Sigmoid colon (tissue), 7 donors: ENCODE measurements at places on chromosomes 3 and 15. TPM values are rescaled to one million over a fixed set of nuclear protein-coding genes. Genes with fewer than 3 reads are reported as not detected.

GRCh38 chr3:178075344-178075743 lies 460.9 kb upstream of the KCNMB2 start:
- H3K27me3 ChIP-seq: no peaks in the 10 kb centered on the region
- H3K36me3 ChIP-seq: no peaks in the 10 kb centered on the region
- peaks cover 37% of the 10 kb centered on the region for H3K4me1 ChIP-seq
- H3K4me3 ChIP-seq: no peak overlapping the region
- no peak for DNase-seq

GRCh38 chr15:72992841-72993252 lies 59.4 kb upstream of the NEO1 start:
- H3K36me3 ChIP-seq: no peaks in the 10 kb centered on the region
- peak overlapping the region; percentile 63 for H3K27ac ChIP-seq
- H3K27me3 ChIP-seq: no peaks in the 10 kb centered on the region
- peaks cover 13% of the 10 kb centered on the region for H3K4me1 ChIP-seq
- no peak for DNase-seq

GRCh38 chr15:70825841-70826240 lies 28.1 kb downstream of the LARP6 start:
- no peak for DNase-seq
- H3K27me3 ChIP-seq: no peaks in the 10 kb centered on the region
- H3K36me3 ChIP-seq: no peaks in the 10 kb centered on the region

Gene SLC30A4
- total RNA-seq: 9.2 TPM

Gene RABL3
- total RNA-seq: 12.4 TPM

Gene PLSCR4
- total RNA-seq: 67.4 TPM

Gene ROBO2
- total RNA-seq: 0.33 TPM

Gene ROPN1
- total RNA-seq: not detected

GRCh38 chr15:57305009-57305408 lies 71.3 kb upstream of the CGNL1 start:
- H3K36me3 ChIP-seq: no peaks in the 10 kb centered on the region
- H3K27me3 ChIP-seq: no peaks in the 10 kb centered on the region
- no peak overlapping the region for H3K27ac ChIP-seq
- DNase-seq: peak; percentile 4
- H3K4me3 ChIP-seq: no peak overlapping the region

Gene AGBL1
- total RNA-seq: 0.16 TPM

Gene HIGD2B
- not detected for total RNA-seq

DNA sequence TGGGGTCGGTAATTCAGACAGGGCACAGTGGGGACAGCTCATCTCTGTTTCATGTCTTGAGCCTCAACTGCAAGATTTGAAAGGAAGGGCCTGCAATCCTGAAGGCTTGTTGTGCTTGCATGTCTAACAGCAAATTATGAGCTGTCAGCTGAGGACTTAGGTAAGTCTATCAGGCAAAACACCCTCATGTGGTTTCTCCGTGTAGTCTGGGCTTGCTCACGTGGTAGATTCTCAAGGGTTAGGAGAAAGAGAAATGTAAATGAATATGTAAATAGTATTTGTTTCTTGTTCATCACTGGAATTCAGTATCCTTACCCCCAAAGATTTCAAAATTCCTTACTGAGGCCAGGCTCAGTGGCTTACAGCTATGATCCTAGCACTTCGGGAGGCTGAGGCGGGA lies 30.1 kb upstream of the HYKK start:
- no peak for DNase-seq
- no peak overlapping the region for H3K4me3 ChIP-seq
- H3K27ac ChIP-seq: no peak overlapping the region
- H3K36me3 ChIP-seq: peaks cover 48% of the 10 kb centered on the region
- H3K27me3 ChIP-seq: no peaks in the 10 kb centered on the region

Gene ECE2
- total RNA-seq: 2.3 TPM

Gene TNNC1
- not detected for total RNA-seq

DNA sequence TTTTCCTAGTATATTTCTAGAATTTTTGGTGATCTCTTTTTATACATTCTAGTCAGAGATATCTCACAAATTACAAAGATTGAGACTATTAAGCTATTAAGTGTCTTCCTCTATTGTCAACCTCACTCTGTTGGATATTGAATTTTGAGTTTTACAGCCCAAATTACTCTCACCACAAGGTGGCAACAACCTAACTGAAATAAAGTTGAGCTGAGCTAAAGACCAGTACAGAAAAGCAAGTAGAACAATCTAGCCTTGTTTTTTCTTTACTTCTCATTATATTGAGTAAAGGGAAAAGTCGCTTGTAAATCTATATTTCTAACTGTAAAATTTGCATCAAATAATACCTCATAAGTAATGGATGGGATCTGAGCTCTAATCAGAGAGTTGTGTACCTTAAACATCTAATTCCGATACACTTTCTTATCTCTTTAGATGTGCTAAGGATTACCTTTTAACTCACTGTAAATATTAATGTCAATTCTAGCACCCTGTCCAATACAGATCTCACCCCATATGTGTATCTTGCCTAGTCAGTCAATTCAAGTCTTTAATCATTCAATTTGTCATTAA lies 13.6 kb upstream of the COMMD2 start:
- no peaks in the 10 kb centered on the region for H3K36me3 ChIP-seq
- no peak overlapping the region for H3K27ac ChIP-seq
- no peaks in the 10 kb centered on the region for H3K4me1 ChIP-seq
- DNase-seq: no peak
- no peaks in the 10 kb centered on the region for H3K27me3 ChIP-seq

- DNase-seq: peak; percentile 99
- H3K36me3 ChIP-seq: no peaks in the 10 kb centered on the region
- peak within 1 kb of the TSS; percentile 96 for H3K27ac ChIP-seq
- H3K4me1 ChIP-seq: peaks cover 37% of the 10 kb centered on the region
- peak within 1 kb of the TSS; percentile 89 for H3K4me3 ChIP-seq
- H3K27me3 ChIP-seq: no peaks in the 10 kb centered on the region
These were observed at the start of gene NPTN for GRCh38 chr15:73633111-73633990. NPTN (minus strand) TSS chr15:73633389; CDS start chr15:73633215, 174 bp downstream.

DNA sequence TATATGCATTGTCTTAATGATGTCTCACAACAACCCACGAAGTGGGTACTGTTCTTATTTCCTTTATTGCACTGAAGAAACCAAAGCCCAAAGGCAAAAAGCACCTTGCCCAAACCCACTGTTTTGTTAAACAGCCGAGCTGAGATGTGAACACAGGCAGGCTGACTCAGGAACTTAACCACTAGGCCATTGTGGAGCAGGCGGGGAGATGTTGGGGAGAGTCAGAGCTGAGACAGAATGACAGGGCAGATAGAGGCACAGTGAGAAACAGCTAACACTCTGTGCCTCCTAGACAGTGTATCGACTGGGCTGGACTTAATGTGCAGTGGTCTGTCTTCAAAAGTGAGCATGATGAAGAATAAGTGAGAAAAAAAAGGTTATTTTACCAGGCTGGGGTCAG lies 56.5 kb downstream of the RPLP1 start:
- H3K36me3 ChIP-seq: no peaks in the 10 kb centered on the region
- no peak overlapping the region for H3K27ac ChIP-seq
- DNase-seq: no peak
- no peaks in the 10 kb centered on the region for H3K27me3 ChIP-seq
- H3K4me1 ChIP-seq: no peaks in the 10 kb centered on the region

GRCh38 chr3:148955544-148956346 lies 35.6 kb upstream of the GYG1 start:
- DNase-seq: peak; percentile 90
- H3K36me3 ChIP-seq: no peaks in the 10 kb centered on the region
- peak overlapping the region; percentile 79 for H3K27ac ChIP-seq
- no peaks in the 10 kb centered on the region for H3K27me3 ChIP-seq

Gene PODXL2
- 2.0 TPM for total RNA-seq

GRCh38 chr15:83732770-83733169 lies 78.8 kb downstream of the ADAMTSL3 start:
- H3K4me1 ChIP-seq: no peaks in the 10 kb centered on the region
- H3K4me3 ChIP-seq: no peak overlapping the region
- no peaks in the 10 kb centered on the region for H3K27me3 ChIP-seq
- DNase-seq: no peak
- H3K27ac ChIP-seq: no peak overlapping the region
- no peaks in the 10 kb centered on the region for H3K36me3 ChIP-seq

DNA sequence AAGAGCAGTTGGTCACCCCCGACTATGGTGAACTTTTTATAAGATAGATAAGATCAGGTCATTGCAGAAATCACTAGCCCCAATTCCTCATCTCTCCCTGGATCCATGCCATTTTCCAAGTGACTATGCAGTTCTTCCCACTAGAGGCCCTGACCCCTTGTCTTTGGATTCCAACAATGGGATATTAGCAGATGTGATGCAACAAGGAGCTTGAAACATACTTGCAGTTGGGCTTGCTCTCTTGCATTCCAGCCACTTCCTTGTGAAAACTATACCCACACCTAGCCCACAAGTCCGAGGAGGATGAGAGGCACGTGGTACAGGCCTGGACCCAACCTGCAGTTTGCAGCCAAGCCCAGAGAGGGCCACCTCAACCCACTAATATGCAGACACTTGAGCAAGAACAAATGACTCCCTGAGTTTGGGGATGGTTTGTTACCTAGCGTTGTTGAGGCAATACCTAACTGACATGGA lies 60.6 kb downstream of the SUCLG2 start:
- no peak for DNase-seq
- no peaks in the 10 kb centered on the region for H3K27me3 ChIP-seq
- H3K27ac ChIP-seq: no peak overlapping the region
- no peaks in the 10 kb centered on the region for H3K4me1 ChIP-seq
- no peak overlapping the region for H3K4me3 ChIP-seq

Gene PAK2
- 35.5 TPM for total RNA-seq

DNA sequence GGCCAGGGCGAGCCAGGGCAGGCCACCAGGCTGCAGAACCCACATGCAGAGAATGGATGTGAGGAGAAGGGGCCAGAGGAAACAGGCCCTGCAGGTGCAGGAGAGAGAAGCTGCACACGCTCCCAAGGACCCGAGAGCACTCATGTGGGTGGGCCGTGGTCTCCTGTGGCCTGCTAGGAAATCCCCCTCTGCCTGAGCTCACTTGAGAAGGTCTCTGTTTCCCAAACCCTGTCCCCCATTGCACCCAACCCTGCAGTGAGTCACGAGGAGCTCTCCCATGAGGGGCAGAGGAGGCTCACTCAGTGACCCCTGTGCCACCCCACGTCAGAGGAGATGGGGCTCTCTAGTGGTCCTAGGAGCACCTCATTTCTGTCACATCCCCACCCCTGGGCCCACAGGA lies 111.1 kb downstream of the KLF13 start:
- DNase-seq: no peak
- H3K36me3 ChIP-seq: no peaks in the 10 kb centered on the region
- no peak overlapping the region for H3K4me3 ChIP-seq
- H3K27me3 ChIP-seq: no peaks in the 10 kb centered on the region

Gene PAQR9
- not detected for total RNA-seq

GRCh38 chr3:104575634-104576033 lies 791.1 kb upstream of the ALCAM start:
- H3K27me3 ChIP-seq: no peaks in the 10 kb centered on the region
- no peaks in the 10 kb centered on the region for H3K4me1 ChIP-seq
- no peak overlapping the region for H3K27ac ChIP-seq

- H3K27ac ChIP-seq: no peak overlapping the region
- no peaks in the 10 kb centered on the region for H3K36me3 ChIP-seq
- H3K4me3 ChIP-seq: no peak overlapping the region
- no peak for DNase-seq
- no peaks in the 10 kb centered on the region for H3K27me3 ChIP-seq
These were observed 60.6 kb downstream of the TCF12 start for GRCh38 chr15:56978898-56979662.

- H3K4me1 ChIP-seq: no peaks in the 10 kb centered on the region
- peaks cover 7% of the 10 kb centered on the region for H3K27me3 ChIP-seq
- DNase-seq: no peak
- no peak overlapping the region for H3K4me3 ChIP-seq
- no peaks in the 10 kb centered on the region for H3K36me3 ChIP-seq
- H3K27ac ChIP-seq: no peak overlapping the region
These were observed 36.1 kb downstream of the BNC1 start for GRCh38 chr15:83248151-83249029.

DNA sequence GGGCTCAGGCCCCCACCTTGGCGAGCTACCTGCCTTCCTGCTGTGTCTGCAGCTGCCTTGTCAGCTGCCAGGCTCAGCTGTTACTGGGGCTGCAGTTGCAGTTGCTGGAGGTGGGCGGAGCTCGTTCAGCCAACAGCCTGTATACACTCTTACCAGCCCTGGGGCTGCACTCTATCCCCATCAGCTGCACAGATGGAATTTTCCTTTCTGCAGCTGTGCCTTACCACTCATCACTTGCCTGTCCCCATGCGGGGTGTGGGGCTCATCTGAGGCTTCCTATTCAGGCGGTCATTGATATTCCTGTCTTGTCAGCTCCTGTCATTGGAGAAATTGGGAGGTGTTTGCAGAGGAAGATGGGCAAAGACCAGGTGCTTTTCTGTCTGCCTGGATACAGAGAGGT lies 9.1 kb upstream of the SYN2 start:
- H3K27ac ChIP-seq: no peak overlapping the region
- no peaks in the 10 kb centered on the region for H3K4me1 ChIP-seq
- DNase-seq: no peak
- H3K27me3 ChIP-seq: peaks cover 29% of the 10 kb centered on the region
- no peak overlapping the region for H3K4me3 ChIP-seq

- H3K27me3 ChIP-seq: no peaks in the 10 kb centered on the region
- no peak overlapping the region for H3K27ac ChIP-seq
- H3K36me3 ChIP-seq: no peaks in the 10 kb centered on the region
- H3K4me1 ChIP-seq: no peaks in the 10 kb centered on the region
- no peak overlapping the region for H3K4me3 ChIP-seq
These were observed 54.4 kb downstream of the ATP8B4 start for GRCh38 chr15:50064673-50065072.

Gene YEATS2
- total RNA-seq: 13.2 TPM

- peaks cover 8% of the 10 kb centered on the region for H3K4me1 ChIP-seq
- no peaks in the 10 kb centered on the region for H3K36me3 ChIP-seq
- H3K27ac ChIP-seq: peak overlapping the region; percentile 92
- DNase-seq: peak; percentile 66
- H3K27me3 ChIP-seq: no peaks in the 10 kb centered on the region
These were observed 603 bp downstream of the SCAPER start for GRCh38 chr15:76904461-76905012.

Gene NR2E3
- total RNA-seq: not detected

- H3K27me3 ChIP-seq: no peaks in the 10 kb centered on the region
- peak within 1 kb of the TSS; percentile 67 for H3K27ac ChIP-seq
- peak within 1 kb of the TSS; percentile 56 for H3K4me3 ChIP-seq
- DNase-seq: peak; percentile 98
- peaks cover 16% of the 10 kb centered on the region for H3K36me3 ChIP-seq
These were observed at the start of gene EFCAB12 for GRCh38 chr3:129428376-129429079. EFCAB12 (minus strand) TSS chr3:129428636; CDS start chr3:129428488, 148 bp downstream.

GRCh38 chr15:66702787-66703539 lies 927 bp downstream of the SMAD6 start:
- peaks cover 49% of the 10 kb centered on the region for H3K4me1 ChIP-seq
- peak overlapping the region; percentile 60 for H3K4me3 ChIP-seq
- no peak for DNase-seq
